ENCODE measurements at places on chromosomes 6 and 20.
A peak's percentile ranks its signal among the peaks of the same experiment; 100 is the strongest.

- peaks cover 2% of the 10 kb centered on the region for H3K27me3 ChIP-seq
- no peaks in the 10 kb centered on the region for H3K4me1 ChIP-seq
- H3K36me3 ChIP-seq = no peaks in the 10 kb centered on the region
- no peak overlapping the region for H3K27ac ChIP-seq
- no peak for DNase-seq
- H3K4me3 ChIP-seq = no peak overlapping the region
These were observed 6.8 kb upstream of the MRAP2 start for GRCh38 chr6:84026721-84027164.

- no peak overlapping the region for H3K27ac ChIP-seq
- H3K4me3 ChIP-seq = no peak overlapping the region
- no peak for DNase-seq
- no peaks in the 10 kb centered on the region for H3K27me3 ChIP-seq
- no peaks in the 10 kb centered on the region for H3K4me1 ChIP-seq
These were observed 52.7 kb downstream of the STX11 start for GRCh38 chr6:144202879-144203468.

- no peak overlapping the region for H3K27ac ChIP-seq
- H3K27me3 ChIP-seq = no peaks in the 10 kb centered on the region
- H3K4me3 ChIP-seq = no peak overlapping the region
- H3K4me1 ChIP-seq = peaks cover 24% of the 10 kb centered on the region
- no peak for DNase-seq
These were observed 20.1 kb upstream of the SERINC3 start for GRCh38 chr20:44541992-44542391.

DNA sequence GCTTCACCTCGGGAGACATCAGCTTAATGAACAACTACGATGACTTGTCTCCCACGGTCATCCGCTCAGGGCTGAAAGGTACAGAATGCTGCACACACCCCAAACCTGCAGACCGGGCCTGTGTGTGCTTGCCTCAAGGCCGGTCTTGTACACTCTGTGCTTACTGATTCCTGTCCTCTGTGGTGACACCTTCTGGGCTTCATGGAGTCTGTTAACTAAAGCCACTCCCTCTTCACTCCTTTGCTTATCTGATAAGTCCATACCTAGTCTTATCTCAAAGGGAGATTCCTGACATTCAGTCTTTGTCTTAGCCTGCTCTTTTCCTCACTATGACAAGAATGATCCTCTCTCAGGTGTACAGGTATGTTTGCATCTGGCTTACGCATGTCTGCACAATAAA is 107.7 kb upstream of the TMEM181 start:
- no peak overlapping the region for H3K4me3 ChIP-seq
- H3K27ac ChIP-seq = no peak overlapping the region
- H3K36me3 ChIP-seq = peaks cover 7% of the 10 kb centered on the region
- H3K27me3 ChIP-seq = no peaks in the 10 kb centered on the region

- no peaks in the 10 kb centered on the region for H3K36me3 ChIP-seq
- H3K27ac ChIP-seq = no peak overlapping the region
- no peak for DNase-seq
- no peaks in the 10 kb centered on the region for H3K27me3 ChIP-seq
- no peaks in the 10 kb centered on the region for H3K4me1 ChIP-seq
- no peak overlapping the region for H3K4me3 ChIP-seq
These were observed 136.0 kb upstream of the AHI1 start for GRCh38 chr6:135633573-135633972.

DNA sequence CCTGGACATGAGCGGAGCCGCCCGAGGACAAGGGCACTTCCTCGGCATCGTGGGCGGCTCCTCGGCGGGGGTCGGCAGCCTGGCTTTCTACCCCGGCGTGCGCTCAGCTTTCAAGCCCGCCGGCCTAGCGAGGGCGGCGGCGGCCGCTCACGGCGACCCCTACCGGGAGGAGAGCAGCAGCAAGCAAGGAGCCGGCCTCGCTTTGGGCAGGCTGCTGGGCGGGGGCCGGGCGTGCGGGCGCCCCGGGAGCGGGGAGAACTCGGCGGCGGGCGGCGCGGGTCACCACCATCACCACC is 6.7 kb downstream of the PRDM13 start:
- peak; percentile 78 for DNase-seq
- H3K4me1 ChIP-seq = peaks cover 19% of the 10 kb centered on the region
- H3K4me3 ChIP-seq = no peak overlapping the region
- H3K27ac ChIP-seq = no peak overlapping the region

DNA sequence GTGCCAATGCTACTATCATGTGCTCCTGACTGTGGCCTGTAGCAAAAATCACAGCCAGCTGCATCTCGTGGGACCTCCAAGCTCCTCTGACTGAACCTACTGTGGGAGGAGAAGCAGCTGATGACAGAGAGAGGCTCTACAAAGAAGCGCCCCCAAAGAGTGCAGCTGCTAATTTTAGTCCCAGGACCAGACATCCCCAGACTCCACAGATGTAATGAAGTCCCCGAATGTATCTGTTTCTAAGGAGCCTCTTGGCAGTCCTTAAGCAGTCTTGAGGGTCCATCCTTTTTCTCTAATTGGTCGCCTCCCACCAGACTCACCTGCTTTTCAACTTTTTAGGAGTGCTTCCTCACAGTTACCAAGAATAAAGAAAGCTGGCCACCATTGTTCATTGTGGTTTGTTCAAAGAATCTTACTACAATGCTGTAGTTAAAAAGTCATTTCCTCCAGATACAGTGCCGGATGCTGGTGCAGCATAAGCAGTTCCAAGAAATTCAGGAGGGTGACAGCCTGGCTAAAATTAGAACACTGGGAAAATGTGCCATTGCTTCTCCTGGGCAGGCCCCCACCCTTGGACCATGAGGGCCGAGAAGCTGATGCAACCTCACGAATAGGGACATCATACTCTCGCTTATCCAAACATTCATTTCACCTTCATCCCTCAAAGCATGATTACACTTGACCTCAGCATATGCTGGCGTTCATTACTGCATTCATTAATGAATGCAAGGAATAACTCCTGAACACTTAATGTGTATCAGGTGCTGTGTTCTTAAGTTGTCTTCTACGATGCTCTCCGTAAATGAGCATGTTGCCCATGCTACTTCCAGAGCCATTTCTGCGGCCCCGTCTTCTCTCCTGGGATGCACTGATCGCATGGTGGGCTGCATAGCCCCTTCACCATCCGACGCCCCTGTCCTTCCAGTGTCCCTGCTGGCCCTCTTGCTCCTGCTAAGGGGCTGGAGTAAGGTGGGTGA is 66.4 kb downstream of the LY86 start:
- H3K27ac ChIP-seq = peak overlapping the region; percentile 62
- H3K4me1 ChIP-seq = peaks cover 73% of the 10 kb centered on the region
- peak overlapping the region; percentile 37 for H3K4me3 ChIP-seq
- DNase-seq = no peak
- no peaks in the 10 kb centered on the region for H3K27me3 ChIP-seq

GRCh38 chr6:133208183-133208755 is 32.9 kb upstream of the EYA4 start:
- no peaks in the 10 kb centered on the region for H3K4me1 ChIP-seq
- no peaks in the 10 kb centered on the region for H3K36me3 ChIP-seq
- no peak overlapping the region for H3K4me3 ChIP-seq
- no peak for DNase-seq
- H3K27ac ChIP-seq = no peak overlapping the region

- no peaks in the 10 kb centered on the region for H3K4me1 ChIP-seq
- no peak overlapping the region for H3K27ac ChIP-seq
- DNase-seq = no peak
- no peaks in the 10 kb centered on the region for H3K36me3 ChIP-seq
- H3K4me3 ChIP-seq = no peak overlapping the region
These were observed 397.9 kb downstream of the SAMD5 start for GRCh38 chr6:147906361-147906760.

DNA sequence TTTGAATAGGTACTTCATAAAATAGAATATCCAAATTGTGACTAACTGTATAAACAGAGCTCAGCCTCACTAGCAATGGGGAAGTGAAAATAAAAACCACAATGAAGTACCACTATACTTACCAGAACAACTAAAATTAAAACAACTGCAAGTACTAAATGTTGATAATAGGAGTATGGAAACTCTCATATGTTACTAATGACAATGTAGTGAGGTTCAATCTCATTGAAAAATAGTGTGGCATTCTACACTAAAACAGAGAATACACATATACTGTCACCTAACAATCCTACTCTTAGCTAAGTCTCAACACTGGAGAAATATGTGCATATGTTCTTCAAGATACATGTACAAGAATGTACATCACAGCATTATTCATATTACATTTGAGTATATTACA is 132.0 kb upstream of the CARMIL1 start:
- DNase-seq = peak; percentile 70
- H3K4me3 ChIP-seq = no peak overlapping the region
- no peaks in the 10 kb centered on the region for H3K27me3 ChIP-seq
- H3K36me3 ChIP-seq = no peaks in the 10 kb centered on the region
- H3K27ac ChIP-seq = no peak overlapping the region
- peaks cover 15% of the 10 kb centered on the region for H3K4me1 ChIP-seq

DNA sequence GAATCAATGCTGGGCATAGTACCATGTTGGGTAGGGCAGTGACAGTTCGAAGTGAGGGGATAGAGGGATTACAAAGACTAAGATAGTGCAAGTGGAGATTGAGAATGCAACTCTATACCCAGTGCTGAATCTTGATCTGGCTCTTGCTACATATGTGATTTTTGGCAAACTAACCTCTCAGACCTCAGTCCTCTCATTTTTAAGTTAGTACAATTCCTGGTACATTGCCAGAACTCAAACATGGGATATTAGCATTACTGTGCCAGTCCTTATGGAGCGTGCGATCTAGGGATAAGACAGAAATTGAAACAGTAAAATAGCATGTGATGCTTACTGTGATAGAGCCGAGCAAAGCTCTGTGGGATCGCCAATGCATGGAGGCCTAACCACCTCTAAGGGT is 188.4 kb downstream of the MTFR2 start:
- no peak overlapping the region for H3K27ac ChIP-seq
- H3K4me1 ChIP-seq = no peaks in the 10 kb centered on the region
- DNase-seq = no peak
- H3K36me3 ChIP-seq = no peaks in the 10 kb centered on the region
- no peaks in the 10 kb centered on the region for H3K27me3 ChIP-seq
- no peak overlapping the region for H3K4me3 ChIP-seq

GRCh38 chr6:166411271-166411670 is 28.5 kb upstream of the MPC1 start:
- no peak for DNase-seq
- H3K4me3 ChIP-seq = no peak overlapping the region
- H3K27me3 ChIP-seq = no peaks in the 10 kb centered on the region
- H3K4me1 ChIP-seq = peaks cover 14% of the 10 kb centered on the region
- H3K36me3 ChIP-seq = no peaks in the 10 kb centered on the region

- no peaks in the 10 kb centered on the region for H3K27me3 ChIP-seq
- no peak overlapping the region for H3K4me3 ChIP-seq
- H3K27ac ChIP-seq = no peak overlapping the region
- DNase-seq = no peak
These were observed 131.8 kb downstream of the TIAM2 start for GRCh38 chr6:155126727-155127439.

DNA sequence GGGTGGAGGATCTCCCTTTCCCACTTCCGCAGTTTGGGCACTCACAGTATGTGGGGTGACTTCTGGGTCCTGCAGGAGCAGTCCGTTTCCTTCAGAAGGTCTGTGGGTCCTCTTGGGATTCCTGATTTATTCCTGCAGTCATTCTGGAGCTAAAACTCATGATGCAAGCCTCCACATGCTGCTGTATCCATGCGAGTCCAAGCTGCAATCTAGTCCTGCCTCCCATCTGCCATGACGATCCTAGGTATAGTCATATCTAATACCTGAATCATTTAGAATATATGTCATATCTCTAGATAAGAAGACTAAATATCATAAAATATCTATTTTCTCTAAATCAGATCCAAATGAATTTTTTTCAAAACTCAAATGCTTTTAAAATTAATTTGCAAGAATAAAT is 103.4 kb upstream of the AHI1 start:
- H3K4me1 ChIP-seq = no peaks in the 10 kb centered on the region
- no peak for DNase-seq
- no peaks in the 10 kb centered on the region for H3K36me3 ChIP-seq
- H3K27me3 ChIP-seq = no peaks in the 10 kb centered on the region

- H3K36me3 ChIP-seq = peaks cover 20% of the 10 kb centered on the region
- peaks cover 16% of the 10 kb centered on the region for H3K4me1 ChIP-seq
- H3K27ac ChIP-seq = peak overlapping the region; percentile 4
- DNase-seq = peak; percentile 33
- H3K4me3 ChIP-seq = no peak overlapping the region
- H3K27me3 ChIP-seq = no peaks in the 10 kb centered on the region
These were observed 5.3 kb downstream of the RAB32 start for GRCh38 chr6:146548898-146549374.

- H3K27me3 ChIP-seq = no peaks in the 10 kb centered on the region
- DNase-seq = no peak
- H3K36me3 ChIP-seq = peaks cover 45% of the 10 kb centered on the region
- H3K4me1 ChIP-seq = peaks cover 32% of the 10 kb centered on the region
- no peak overlapping the region for H3K27ac ChIP-seq
These were observed 14.3 kb downstream of the SLA2 start for GRCh38 chr20:36631646-36632045.

DNA sequence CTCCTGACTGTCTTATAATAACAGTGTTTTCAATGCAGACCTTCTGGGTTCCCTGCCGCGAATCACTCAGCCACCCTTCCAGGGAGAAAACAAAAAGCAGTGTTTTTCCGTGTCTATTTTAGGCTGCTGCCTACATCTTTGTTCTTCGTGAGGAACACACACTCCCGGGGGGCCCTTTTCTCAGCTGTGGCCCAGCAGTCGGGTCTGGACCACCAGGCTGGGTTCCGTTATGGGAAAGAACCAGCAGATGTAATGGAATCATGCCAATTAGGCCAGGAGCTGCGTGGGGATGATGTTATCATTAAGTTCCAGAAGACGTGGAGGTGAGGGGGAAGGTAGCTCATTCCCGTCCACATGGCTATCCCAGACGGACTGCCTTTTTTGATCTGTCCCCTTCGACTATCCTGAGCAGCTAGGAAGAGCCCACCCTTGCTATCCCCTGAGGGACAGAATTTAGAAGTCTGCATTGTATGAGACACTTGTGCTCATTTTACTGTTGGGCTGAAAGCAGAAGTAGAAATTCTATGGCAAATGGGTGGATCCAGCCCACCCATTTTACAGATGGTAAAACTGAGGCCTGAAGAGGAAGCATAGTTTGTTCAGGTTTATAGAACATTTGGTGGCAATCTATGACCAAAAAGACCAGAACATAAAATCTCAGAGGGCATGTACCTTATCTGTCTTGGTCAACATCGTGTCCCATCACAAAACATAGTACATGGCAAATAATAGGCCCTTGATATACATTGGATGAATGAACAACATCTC is 54.5 kb downstream of the KCNB1 start:
- H3K36me3 ChIP-seq = no peaks in the 10 kb centered on the region
- DNase-seq = no peak
- no peak overlapping the region for H3K27ac ChIP-seq
- H3K4me3 ChIP-seq = no peak overlapping the region

- DNase-seq = no peak
- no peak overlapping the region for H3K27ac ChIP-seq
- H3K36me3 ChIP-seq = no peaks in the 10 kb centered on the region
- H3K4me1 ChIP-seq = no peaks in the 10 kb centered on the region
- H3K4me3 ChIP-seq = no peak overlapping the region
These were observed 27.9 kb upstream of the SERPINB9 start for GRCh38 chr6:2931055-2931454.

All from common myeloid progenitor, CD34-positive (primary cell).